ENCODE measurements at places on chromosomes 1 and 21.

- no peak for DNase-seq
These were observed 7.9 kb downstream of the LURAP1 start for GRCh38 chr1:46211051-46211450.

DNA sequence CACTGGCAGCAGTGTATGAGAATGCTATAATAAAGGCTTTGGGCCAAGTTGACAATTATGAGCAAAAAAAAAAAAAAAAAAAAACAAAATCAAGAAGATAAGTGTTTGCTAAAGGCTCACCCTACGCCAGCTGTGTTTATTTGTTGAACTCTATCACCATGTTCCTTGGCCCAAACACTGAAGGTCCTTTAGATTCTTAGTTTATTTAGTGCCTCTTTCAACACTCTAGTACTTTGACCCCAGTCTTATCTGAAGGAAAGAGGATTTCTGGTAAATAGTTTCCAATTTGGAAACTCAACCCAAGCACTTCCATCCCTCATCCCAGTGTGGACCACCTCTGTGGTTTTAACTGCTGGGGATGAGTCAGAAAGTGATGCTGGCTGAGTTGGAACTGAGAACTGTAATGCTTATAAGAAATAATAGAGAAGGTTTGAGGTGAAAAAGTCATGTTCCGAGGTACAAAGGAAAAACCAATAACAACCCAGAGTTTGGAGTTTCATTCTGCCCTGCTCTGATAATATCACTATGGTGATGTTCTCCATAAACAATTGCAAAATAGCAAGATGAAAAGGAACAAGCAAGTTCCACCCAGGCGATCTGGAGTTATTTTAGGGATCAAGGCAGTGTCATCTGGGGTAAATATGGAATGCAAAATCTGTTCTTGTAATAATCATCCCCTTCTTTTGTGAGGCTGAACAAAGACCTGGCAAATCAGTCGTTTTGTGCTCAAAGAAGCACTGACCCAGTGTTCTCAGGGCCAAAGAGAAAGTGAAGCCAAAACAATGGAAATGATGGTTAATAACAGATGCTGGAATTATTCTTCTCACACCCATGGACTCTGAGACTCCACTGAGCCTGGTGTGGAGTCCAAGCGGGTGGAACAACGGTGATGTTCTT lies 19.7 kb upstream of the CAPZB start:
- no peak for DNase-seq

DNA sequence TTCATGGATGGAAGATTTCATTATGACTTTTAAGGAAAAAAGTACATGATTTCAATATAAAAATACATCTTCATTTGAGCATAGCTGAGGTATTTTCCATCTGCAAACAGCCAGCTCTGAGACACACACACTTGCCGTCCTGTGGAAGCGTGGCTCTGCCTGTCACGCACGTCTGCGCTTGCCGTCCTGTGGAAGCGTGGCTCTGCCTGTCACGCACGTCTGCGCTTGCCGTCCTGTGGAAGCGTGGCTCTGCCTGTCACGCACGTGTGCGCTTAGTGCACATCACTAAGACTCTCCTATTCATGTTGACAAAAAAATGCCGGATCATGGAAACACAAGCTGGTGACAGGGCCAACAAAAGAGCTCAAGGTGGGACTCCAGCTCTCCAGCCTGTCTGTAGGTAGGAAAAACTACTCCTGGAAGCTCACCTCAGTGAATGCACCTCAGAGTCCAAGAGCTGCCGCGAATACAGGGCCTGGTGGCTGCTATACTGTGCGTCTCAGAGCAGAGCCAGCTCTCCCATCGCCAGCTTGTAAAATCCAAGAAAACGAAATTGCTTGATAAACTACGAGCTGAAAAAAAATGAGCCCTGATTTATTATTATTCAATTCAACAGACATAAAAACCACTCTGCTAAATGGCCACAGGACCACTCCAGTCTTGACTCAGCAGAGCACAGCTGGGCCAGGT lies 69.3 kb downstream of the SLC37A1 start:
- no peak for DNase-seq

GRCh38 chr1:186965847-186966246 lies 137.1 kb downstream of the PLA2G4A start:
- DNase-seq, result no peak

- no peak for DNase-seq
These were observed 82.1 kb downstream of the PRDM2 start for GRCh38 chr1:13781907-13782633.

All from stimulated activated CD4-positive, alpha-beta T cell treated with anti-CD3 and anti-CD28 coated beads, Interleukin-2, amount 100 ng/mL, for 24 hours (primary cell).